A673 (cell line): ENCODE measurements at places on chromosomes 6 and 20. TPM values are rescaled to one million over a fixed set of nuclear protein-coding genes. Genes with fewer than 3 reads are reported as not detected.

DNA sequence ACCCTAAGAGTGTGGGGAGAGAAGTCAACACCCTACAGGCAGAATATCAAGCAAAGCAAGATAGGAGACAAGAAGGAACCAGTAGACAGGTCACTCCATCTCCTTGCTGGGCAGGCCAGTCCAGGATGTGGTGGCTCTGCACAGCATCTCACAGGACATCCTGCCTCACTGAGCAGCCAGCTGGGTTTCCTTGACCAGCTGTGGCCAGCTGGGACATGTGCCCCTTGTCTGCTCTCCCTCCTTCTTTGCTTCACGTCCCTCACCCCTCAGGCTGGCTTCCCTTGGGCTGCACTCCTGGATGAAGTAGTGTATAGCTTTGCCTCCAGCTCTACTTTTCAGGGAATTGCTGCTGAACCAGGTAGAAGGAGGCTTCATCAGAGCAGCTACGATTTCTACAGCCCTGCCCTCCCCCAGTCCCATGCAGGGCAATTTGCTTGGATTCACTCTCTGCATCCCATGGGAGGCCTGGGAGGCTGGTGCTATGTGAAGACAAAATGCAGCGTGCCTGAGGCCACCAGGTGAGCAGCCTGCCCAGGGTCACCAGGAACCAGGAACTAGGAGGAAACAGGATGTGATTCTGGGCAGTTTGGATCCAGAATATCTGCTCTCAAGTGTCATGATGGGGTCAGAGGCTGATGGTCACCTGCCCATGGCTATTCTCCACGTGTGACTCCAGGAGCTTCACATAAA lies 110.0 kb upstream of the PMEPA1 start:
- H3K4me1 ChIP-seq = no peaks in the 10 kb centered on the region
- H3K27ac ChIP-seq = no peak overlapping the region
- H3K4me3 ChIP-seq = no peak overlapping the region
- DNase-seq = no peak
- no peaks in the 10 kb centered on the region for H3K36me3 ChIP-seq
- peaks cover 34% of the 10 kb centered on the region for H3K27me3 ChIP-seq

- no peak overlapping the region for H3K4me3 ChIP-seq
- DNase-seq = no peak
- no peak overlapping the region for H3K27ac ChIP-seq
Observed at GRCh38 chr6:116529466-116530290, 15.8 kb downstream of the TRAPPC3L start.

DNA sequence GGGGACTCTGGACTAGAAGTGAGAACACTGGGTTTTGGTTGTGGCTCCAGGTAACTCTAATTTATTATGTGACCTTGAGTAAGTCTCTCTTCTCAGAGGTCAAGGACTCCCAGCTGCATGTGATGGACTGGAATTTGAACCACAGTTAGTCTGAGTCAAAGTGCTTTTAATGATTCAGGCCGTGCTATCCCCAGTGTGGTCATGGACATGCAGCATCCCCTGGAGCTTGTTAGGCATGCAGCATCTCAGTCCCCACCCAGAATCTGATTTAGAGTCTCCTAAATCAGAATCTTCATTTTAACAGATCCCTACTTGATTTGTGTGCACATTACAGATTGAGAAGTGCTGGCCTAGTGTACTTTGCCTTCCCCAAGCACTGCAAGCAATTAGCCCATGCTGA lies 74.2 kb downstream of the TOX2 start:
- no peak for DNase-seq
- peaks cover 23% of the 10 kb centered on the region for H3K4me1 ChIP-seq
- H3K36me3 ChIP-seq = no peaks in the 10 kb centered on the region
- H3K27ac ChIP-seq = no peak overlapping the region

Gene MED23
- total RNA-seq = 31.7 and 32.3 TPM in 2 replicates

DNA sequence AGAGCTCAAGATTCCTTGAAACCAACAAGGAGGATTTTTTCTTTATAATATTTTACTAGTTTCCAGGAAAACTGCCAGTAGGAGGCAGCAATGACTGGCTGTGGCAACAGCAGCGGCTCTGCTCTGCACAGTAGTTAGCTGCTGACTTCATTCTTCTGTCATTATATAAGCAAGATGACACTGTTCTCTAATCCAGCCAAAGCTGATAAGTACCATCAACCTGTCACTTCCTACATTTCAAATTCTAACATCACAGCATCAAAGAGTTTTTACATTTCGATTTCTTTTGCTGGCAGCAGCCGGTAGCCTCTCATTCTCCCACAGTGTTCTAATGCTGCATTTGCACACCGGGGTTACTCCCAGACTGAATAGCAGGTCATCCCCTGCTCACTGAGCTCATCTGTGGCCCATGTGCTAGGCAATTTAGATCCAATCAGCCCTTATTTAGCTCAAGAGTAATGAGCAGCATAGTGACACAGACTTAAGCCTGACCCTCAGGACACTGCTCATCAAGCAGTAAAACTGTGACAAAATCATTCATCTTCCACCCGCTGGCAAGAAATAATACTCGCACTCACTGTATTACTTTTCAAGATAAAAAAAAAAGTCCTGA lies 67.8 kb downstream of the MMS22L start:
- H3K36me3 ChIP-seq = no peaks in the 10 kb centered on the region
- H3K4me3 ChIP-seq = peak overlapping the region; percentile 3
- DNase-seq = peak; percentile 88

- DNase-seq = peak; percentile 79
- peaks cover 56% of the 10 kb centered on the region for H3K4me1 ChIP-seq
- no peaks in the 10 kb centered on the region for H3K27me3 ChIP-seq
- H3K27ac ChIP-seq = peak overlapping the region; percentile 94
- H3K4me3 ChIP-seq = no peak overlapping the region
- H3K36me3 ChIP-seq = no peaks in the 10 kb centered on the region
Observed at GRCh38 chr6:124780623-124781022, 181.6 kb upstream of the RNF217 start.

GRCh38 chr6:155201461-155202226 lies 62.2 kb upstream of the CLDN20 start:
- no peak overlapping the region for H3K27ac ChIP-seq
- peak; percentile 19 for DNase-seq
- H3K36me3 ChIP-seq = no peaks in the 10 kb centered on the region

DNA sequence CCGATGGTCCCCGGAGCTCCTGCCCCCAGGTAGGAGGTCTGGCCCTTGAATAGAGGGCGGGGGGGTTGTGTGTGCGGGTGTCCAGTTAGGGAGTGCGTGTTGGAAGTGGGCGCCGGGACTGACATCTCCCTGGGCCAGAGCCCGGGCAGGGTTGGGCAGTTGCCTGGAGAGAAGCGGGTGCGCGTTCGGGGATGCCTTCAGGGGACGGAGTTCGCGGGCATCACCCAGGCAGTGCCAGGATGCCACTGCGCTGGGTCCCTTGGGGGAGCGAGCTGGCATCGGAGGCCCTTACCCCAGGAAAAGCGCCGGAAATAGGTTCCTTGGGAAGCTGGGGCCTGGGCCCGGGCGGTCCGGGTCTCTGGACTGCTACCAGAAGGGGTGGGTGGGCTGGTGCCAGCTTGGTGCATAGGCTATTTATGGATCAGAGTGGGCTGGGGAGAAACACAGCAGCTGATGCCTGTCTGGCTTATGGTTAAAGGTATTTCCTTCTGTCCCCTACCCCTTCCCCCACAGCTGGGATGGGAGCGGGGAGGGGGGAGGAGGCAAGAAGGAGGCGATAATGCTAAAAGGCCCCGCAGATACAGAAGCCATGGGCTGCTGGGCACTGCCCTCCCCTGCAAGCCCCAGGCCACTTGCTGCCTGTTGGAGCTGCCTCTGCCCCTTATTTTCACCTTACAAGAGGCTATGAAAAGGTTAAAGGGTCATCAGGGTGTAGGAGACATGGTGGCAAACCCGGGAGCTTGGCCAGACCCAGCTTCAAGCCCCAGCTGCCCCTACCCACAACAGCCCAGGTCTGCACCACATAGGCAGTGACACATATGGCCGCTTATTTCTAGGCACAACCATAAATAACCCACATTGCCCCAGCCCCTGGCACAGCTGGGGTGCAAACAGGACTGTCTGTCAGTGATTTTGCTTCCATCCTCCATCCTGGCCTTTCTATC lies 638 bp downstream of the PACSIN1 start:
- no peak for DNase-seq
- no peak overlapping the region for H3K27ac ChIP-seq
